Activated T-helper 9 cell treated with anti-CD3 and anti-CD28 coated beads, Interleukin-2, amount 50 U/mL, for 16 hours (primary cell): ENCODE measurements at places on chromosomes 13 and 19.

- no peak for DNase-seq
These were observed 9.9 kb upstream of the RCBTB2 start for GRCh38 chr13:48542581-48543341.

GRCh38 chr13:48576448-48577010, 43.6 kb upstream of the RCBTB2 start:
- no peak for DNase-seq

GRCh38 chr13:47798194-47798593, 202.9 kb downstream of the SUCLA2 start:
- no peak for DNase-seq

DNA sequence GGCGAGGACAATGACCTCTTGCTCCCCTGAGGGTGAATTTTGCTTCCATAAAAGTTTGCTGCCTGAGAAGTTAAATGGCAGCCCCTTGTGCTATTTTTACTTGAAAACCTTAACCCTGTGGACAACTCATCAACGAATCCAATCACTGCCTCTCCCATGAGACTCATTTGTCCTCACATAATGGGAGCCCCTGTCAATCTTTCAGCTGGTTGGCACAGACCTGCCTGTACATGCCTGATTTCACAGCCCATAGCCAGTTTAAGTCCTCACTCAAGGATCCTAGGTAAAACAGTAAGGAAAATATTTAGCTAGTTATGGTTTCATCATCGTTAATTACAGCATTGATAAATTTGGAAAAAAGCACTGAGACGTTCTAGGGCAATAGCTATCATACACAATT, 207.4 kb downstream of the NHLRC3 start:
- DNase-seq: no peak

- DNase-seq: no peak
These were observed 198.4 kb downstream of the DLEU7 start for GRCh38 chr13:50645092-50645491.
